ENCODE measurements at places on chromosomes 2 and 18. TPM values are rescaled to one million over a fixed set of nuclear protein-coding genes. Genes with fewer than 3 reads are reported as not detected.

Gene SULT1C4
- 22.6 TPM for total RNA-seq

GRCh38 chr2:224016963-224017362 is 22.1 kb downstream of the SERPINE2 start:
- no peak overlapping the region for H3K4me3 ChIP-seq
- no peaks in the 10 kb centered on the region for H3K36me3 ChIP-seq
- H3K27ac ChIP-seq: no peak overlapping the region
- peaks cover 6% of the 10 kb centered on the region for H3K4me1 ChIP-seq

Gene ALPI
- total RNA-seq: not detected

- no peak overlapping the region for H3K27ac ChIP-seq
- H3K36me3 ChIP-seq: peaks cover 18% of the 10 kb centered on the region
- DNase-seq: no peak
- no peaks in the 10 kb centered on the region for H3K4me1 ChIP-seq
- no peak overlapping the region for H3K4me3 ChIP-seq
Measured at GRCh38 chr2:135162786-135163185, 110.7 kb downstream of the RAB3GAP1 start.

GRCh38 chr18:60047556-60047955 is 147.8 kb downstream of the PMAIP1 start:
- DNase-seq: no peak
- no peaks in the 10 kb centered on the region for H3K27me3 ChIP-seq
- no peaks in the 10 kb centered on the region for H3K4me1 ChIP-seq
- no peaks in the 10 kb centered on the region for H3K36me3 ChIP-seq

DNA sequence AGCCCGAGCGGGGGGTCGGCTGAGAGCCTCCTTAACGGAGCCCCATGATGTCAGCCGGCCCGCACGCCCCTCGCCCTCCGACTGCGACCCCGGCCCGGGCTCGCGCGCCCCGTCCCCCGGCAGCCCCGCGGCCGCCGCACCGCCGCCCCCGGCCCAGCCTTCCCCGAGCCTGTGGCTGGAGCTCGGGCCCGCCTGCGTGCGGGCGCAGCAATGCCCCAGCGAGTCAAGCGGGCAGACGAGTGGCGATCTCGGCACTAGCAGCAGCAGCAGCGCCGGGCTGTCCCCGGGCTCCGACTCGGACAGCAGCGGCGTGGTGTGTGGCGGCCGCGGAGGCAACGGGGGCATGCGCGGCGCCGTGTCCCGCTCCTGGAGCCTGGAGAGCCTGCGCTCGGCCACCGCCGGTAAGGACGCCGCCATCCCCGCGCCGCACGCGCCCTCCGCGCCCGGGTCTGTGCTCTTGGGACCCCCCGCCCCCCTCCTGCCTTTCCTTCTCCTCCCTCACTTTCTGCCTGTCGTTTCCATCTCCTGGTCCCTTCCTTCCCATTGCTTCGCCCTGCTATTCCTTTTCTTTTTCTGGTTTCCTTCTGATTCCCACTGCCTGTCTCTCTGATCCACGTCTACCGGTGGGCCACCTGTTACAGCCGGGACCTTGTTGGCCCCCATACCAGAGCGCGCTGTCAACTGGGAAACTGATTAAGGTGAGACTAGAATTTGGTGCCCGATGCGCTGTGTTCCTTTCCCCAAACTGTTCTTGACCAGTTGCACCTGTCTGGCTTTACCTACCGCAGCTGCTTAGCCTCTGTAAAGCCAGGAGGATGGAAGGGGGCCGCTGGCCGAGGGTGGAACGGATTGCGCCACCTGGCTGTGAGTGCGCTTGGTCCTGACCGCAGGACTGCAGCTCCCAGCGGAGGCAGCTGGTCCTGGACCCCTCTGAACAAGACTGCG is 127.4 kb downstream of the ARHGEF4 start:
- peak overlapping the region; percentile 94 for H3K4me3 ChIP-seq
- peaks cover 17% of the 10 kb centered on the region for H3K36me3 ChIP-seq
- H3K27ac ChIP-seq: peak overlapping the region; percentile 88
- H3K4me1 ChIP-seq: peaks cover 51% of the 10 kb centered on the region

Data from endothelial cell (in vitro differentiated cells).